ENCODE measurements at places on chromosomes 3 and 15.

GRCh38 chr15:36791844-36792571 is 212.6 kb downstream of the CDIN1 start:
- DNase-seq: no peak

DNA sequence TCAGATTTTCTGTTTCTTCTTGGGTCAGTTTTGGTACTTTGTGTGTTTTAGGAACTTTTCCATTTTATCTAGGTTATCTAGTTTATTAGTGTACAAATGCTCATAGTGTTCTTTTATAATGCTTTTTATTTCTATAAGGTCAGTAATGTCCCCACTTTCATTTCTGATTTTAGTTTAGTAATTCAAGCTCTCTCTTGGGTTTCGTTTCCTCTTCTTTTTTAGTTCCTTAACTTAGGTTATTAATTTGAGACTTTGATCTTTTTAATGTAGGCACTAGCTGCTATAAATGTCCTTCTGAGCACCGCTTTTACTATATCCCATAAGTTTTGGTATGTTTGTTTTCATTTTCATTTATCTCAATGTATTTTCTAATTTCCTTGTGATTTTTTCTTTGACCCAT is 27.0 kb upstream of the CD200R1L start:
- DNase-seq: no peak

DNA sequence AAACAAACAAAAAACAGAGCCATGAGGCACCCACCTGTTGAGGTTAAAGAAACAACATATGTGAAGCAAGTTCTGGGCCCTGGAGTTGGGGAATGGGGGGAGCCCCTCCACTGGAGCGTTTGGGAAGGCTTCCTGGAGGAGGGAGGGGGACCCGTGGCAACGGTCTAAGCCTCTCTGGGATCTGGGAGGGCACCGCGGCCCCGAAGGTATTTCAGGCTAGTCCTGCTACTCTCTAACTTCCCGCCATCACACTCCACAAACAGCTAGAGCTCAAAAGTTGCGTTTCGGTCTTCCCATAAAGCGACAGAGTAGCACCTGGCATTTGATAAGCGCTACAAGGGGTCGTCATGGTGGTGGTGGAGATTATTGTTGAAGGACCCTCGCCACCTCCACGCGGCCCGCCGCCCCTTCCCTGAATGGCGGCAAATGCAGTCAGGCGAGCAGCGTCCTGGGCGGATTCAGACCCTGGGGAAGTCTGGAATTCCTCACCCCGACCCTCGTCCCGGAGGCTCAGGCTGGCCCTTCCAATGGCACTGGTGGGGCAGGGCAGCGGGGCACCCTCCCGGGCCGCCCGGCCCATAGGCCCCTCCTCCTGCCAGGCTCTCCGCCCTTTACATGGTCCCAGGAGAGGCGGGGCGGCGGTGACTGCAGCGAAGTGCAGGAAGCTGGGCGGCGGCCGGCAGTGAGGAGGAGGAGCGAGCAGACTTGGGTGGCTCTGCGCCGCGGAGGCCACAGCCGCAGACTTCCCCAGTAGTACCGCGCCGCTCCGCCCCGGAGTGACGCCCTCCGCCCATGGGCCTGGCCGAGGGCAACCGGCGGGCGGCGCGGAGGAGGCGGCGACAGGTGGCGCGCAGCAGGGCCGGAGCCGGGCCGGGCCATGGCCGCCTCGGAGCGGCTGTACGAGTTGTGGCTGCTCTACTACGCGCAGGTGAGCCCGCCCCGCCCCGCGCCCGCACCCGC is at the start of gene NBEAL2:
TSS of gene NBEAL2 (plus strand) at position 682 of the 960 bp plus-strand sequence. CDS start at position 878, 196 bp downstream.
- DNase-seq: peak; percentile 93

GRCh38 chr3:187678726-187679268 is 8.6 kb upstream of the SST start:
- DNase-seq: no peak

DNA sequence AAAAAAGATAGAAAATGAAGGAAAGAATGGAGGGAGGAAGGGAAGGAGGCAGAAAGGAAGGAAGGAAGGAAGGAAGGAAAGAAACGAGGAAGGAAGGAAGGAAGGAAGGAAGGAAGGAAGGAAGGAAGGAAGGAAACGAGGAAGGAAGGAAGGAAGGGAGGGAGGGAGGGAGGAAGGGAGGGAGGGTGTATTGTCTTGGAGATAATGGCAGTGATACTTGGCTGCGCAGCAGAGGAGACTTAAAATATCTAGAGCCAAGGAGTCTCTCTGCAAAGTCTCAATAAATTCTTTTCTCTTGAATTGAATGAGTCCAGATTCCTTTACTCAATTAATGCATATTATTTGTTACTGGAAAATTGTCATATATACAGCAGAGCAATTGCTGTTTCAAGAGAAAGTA is 1059.7 kb downstream of the ZPLD1 start:
- no peak for DNase-seq

DNA sequence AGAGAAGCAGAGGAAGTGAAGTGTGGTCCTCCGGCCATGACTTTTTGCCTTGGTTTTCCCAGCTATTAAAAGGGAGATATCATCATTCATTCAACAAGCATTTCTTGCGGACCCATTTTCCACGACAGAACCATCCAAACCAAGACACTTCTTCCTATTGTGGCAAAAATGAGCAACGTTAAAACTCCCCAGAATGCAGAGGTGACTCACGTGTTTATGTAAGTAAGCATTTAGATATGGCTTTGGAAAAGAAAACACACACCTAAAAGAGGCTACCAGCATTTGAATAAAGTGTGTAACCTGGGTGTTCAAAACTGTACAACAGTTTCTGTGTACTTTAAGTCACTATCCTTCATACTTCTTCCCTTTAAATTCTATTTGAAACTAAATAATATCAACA is 181.3 kb downstream of the RORA start:
- DNase-seq: no peak

GRCh38 chr15:27965546-27965945 is 133.6 kb downstream of the OCA2 start:
- no peak for DNase-seq

DNA sequence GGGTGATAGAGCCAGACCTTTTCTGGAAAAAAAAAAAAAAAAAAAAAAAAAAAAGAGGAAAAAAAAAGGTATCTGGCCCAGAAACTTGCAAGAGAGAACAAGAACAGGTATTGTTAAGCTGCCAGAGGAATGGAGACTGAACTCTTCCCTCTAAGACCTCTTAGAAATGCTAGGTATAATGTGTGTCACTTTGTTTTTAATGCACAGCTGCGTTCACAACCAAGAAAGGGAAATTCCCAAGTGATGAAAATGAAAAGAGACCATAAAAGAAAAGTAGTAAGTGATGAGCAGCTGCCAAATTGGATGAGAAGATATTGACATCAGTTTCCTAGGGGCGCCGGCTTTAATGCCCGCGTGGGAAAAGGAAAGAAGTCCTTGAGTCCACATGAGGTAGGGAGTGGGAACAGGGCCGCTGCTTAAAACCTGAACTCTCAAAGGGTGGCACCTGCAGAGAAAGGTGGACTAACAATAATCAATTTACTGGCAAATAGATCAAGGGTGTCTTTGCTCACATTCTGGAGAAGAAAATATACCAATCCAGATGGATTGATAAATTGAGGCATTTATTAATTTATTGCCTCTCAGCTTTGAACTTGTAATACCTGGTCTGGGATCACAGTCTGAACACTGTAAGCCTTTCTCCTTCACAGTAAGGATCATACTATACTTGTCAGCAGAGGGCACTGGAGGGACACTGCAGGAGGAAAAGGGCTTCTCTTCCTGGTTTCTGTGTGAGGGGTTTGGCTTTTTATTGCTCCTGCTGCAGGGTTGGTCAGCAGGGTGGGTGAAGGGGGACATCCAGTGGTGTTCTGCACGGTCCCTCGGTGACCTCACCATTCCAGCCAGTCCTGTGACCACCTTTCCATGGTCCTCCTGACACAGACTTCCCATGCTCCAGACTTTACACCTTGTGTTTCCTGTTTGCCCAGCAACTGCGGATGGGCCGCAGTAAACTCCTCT is 131.6 kb downstream of the AQP9 start:
- DNase-seq: no peak

DNA sequence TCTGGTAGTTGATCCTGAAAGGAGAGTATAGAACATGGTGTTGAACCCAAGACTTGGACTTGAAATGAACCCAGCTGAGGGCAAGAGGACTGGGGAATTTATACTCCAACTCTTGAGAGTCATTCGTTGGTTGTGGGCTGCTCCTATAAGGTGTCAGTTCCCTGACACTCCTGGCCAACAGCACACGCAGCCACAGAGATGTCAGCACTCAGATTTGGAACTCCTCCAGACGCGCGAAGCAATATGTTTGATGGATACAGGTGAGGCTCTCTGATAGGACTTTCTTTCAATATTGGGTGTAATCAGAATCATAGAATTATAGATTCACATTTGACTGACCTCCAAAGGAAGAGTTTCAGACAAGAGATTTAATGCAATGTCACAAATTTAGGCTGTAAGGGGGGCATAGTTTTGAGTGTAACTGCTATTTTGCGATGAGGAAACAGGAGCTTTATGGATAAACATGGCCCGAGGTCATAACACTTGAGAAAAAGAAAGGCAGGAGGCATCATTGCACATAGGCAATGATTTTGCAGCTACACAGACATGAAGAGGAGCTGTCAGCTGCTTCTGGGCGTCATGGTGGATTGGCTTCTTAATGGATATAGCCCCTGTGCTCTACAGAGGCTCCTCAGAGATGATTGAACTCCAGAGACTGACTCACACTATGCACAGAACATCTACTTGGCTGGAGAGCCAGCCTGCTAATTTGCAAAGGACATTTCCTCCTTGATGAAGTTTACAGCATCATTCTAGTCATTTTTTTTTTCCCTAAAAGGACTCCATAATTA is 569.2 kb upstream of the RGMA start:
- no peak for DNase-seq
